ENCODE measurements at places on chromosomes 4 and X.

DNA sequence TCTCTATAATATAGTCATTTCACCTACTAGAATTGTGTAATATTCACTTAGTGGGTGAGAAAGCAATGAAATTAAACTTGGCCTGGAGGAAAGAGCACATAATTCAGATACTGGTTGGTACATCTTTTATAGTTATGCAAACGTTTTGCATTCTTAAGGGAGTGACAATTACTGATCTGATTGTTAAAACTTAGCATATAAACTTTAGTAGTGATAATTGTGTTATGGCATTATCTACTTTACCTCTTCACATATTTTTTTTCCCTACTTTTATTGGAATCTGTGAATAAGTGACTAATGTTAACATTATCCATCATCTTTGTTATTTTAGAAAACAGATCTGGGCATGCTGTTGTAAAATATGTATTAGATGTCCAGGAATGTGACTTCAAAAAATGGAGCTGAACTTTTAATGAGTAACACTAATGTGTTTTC lies 217.4 kb upstream of the GIMD1 start:
- DNase-seq = no peak

GRCh38 chr4:137370679-137371078 lies 161.6 kb downstream of the PCDH18 start:
- DNase-seq = no peak

DNA sequence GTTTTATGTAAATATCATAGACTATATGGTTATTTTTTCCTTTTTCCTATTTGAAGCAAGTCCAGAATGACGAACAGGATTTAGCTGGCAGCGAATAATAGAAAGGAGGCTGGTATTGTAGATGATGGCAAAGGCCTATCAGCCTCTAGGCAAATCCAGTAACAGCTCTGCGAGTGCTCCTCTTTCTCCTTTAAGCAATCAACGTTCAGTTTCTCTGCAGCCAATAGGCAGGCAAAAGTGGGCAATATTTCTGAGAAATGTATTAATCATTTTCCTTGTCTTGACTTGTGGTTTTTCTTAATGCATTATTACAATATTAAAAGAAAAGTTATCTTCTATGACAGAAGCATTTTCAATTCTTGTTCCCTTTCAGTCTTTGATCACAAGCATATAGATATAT lies 183.3 kb downstream of the SH3KBP1 start:
- no peak for DNase-seq

- DNase-seq = no peak
Measured at GRCh38 chrX:12771445-12772069, 19.7 kb upstream of the PRPS2 start.

- no peak for DNase-seq
Measured at GRCh38 chr4:112288455-112288854, 2.8 kb upstream of the TIFA start.

DNA sequence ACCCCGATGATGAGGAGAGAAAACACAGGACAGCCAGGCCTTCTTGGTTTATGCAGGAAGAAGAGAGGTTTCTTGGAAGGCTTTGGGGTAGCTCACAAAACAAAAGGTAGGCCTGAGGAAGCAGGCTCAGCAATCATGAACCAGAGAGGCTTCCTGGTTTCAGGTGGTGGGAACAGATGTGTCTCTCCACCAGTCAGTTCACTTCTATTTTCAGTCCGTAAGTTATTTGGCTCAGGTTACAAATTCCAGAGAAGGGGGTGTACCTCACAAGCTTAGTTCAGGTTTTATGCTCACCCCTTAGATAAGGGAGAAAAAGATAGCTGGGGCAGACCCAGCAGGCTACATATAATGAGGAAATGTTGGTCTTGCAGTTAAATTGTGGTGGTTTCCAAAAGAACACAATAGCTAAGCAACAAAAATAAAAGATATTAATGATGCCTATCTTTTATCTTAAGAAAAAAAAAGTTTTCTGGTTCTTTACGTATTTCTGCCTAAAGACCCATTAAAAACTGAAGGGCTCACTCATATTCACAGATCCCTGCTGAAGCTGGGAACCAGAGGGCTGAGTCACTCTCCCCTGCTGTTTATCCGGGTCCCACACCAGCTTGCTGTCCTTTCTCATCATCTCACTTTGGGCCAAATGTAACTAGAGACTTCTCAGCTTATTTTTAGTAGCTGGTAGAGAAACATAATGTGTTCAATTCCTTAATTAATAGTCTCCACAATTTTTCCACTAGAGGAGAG lies 177.0 kb downstream of the CAMK2D start:
- DNase-seq = no peak

- no peak for DNase-seq
Measured at GRCh38 chrX:40474645-40475044, 106.1 kb upstream of the ATP6AP2 start.

DNA sequence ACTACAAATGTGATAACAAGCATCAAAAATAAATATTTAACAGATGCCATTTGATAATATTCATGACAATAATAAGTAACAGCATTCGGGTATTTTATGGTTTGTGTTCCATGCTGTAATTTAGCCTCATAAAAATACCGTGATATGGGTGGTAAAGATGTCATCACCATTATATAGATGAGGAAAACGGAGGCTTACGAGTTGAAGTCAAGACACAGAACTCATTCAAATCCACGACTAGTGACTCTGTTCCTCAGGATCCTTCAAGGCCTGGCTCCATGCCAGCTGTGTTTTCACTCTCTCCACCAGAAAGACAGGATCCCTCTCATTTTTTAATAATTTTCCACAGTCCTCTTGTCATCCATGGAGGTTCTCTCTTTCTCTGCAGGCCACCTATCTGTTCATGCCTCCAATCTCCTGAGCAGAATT lies 94.5 kb downstream of the APBB2 start:
- no peak for DNase-seq

GRCh38 chr4:140529434-140529833 lies 5.5 kb downstream of the ELMOD2 start:
- no peak for DNase-seq

GRCh38 chrX:115311139-115311538 lies 21.6 kb downstream of the LUZP4 start:
- DNase-seq = no peak

- DNase-seq = no peak
Measured at GRCh38 chr4:65467068-65467680, 203.1 kb downstream of the EPHA5 start.

DNA sequence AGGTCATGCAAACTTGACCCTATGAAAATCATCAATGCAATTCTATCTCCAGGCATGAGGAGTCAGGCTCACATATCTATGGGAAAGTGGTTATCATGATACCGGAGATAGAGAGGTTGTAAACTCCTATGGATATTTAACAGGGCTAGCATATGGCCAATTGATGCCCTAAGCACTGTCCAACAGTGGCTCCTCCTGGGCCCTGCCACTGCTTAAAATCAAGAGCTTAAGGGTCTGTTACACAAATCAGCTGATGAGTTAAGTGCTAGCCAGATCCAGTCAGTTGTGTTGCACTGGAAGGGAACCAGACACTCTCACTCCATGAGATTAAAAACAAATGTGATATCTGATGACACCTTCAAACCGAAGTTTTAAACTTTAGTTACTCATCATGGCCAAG lies 337.6 kb downstream of the STIM2 start:
- DNase-seq = no peak

DNA sequence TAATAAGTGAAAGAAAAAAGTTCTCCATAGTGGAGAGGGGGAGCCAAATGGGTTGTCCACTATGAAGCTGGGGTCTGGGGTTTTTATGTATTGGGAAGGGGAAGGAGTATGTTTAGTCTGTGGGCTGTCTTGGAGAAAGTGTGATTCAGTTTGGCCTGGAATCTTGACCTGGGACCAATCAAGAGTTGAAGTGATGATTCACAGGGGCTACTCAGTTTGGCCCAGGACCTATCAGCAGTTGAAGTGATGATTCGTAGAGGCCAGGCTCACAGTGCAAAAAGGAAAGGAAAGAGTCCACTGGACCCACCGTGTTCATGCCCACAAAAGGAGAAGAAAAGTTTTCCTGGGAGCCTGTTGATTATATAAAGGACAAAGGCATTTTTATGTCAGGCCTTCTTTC lies 47.3 kb upstream of the RAB9B start:
- no peak for DNase-seq

DNA sequence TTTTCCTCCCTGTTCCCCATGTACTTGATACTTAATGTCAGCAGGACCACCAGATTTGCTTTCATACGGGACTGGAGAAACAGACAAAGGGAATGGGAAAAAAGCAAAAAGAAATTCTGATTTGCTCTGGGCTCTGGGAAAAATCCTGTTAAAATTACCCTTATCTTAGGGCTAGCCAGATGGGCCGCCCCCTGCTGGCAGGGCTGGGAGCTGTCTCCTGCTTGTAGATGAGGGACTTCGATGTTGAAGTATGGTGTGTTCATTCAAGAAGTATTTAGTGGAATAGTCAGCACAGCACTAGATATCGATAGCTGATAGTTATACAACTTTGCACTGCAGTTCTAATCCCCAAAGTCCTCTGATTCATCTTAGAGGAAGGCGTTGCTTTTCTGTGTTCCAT lies 45.8 kb downstream of the BCORL1 start:
- no peak for DNase-seq

- DNase-seq = no peak
Measured at GRCh38 chrX:153782871-153783270, 2.0 kb downstream of the SRPK3 start.

GRCh38 chr4:24521544-24521943 lies 62.8 kb downstream of the DHX15 start:
- DNase-seq = no peak

DNA sequence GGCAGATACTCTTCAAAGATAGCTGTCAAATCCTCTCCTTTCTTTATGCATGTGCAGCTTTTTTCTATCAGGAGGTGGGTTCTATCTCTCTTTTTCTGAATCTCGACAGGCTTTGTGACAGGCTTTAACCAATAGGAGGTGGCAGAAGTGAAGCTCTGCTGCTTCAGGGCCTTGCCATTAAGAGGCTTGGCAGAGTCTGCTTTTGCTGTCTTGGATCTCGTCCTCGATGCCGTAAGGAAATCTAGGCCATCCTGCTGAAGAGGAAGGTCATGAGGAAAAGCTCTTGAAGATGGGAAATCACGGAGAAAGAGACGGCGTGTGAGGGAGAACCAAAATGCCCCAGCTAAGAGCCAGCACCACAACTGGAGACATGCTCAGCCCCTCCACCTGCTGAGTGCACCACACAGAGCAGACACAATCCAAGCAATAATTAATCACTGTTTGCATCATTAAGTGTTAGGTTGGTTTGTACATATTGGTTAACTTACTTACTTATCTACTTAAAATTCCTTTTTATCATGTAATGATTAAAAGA lies 92.2 kb downstream of the DDIT4L start:
- no peak for DNase-seq

- no peak for DNase-seq
Measured at GRCh38 chr4:3638080-3638795, 106.0 kb upstream of the LRPAP1 start.

- DNase-seq = no peak
Measured at GRCh38 chr4:123776267-123776666, 379.7 kb downstream of the SPRY1 start.

DNA sequence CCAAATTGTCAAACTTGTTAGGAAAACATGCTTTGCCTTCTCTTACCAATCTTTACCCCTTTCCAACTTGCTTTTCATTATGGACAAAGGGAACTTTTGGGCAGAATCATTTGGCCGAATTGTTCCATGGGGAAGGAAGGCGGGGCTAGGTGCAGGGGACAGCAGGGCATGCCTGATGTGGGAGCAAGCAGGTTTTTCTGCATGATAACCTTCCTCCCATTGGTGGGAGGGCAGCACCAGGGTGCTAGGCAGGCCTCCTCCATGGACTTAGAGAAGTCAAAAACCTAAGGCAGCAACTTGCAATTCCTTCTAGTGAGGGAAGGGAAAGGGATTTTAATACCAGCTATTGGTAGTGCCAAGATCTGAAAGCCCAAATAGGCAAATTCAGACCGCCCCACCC lies 260.5 kb downstream of the MAPK10 start:
- no peak for DNase-seq

GRCh38 chrX:136780241-136780640 lies 491 bp downstream of the ARHGEF6 start:
- no peak for DNase-seq

DNA sequence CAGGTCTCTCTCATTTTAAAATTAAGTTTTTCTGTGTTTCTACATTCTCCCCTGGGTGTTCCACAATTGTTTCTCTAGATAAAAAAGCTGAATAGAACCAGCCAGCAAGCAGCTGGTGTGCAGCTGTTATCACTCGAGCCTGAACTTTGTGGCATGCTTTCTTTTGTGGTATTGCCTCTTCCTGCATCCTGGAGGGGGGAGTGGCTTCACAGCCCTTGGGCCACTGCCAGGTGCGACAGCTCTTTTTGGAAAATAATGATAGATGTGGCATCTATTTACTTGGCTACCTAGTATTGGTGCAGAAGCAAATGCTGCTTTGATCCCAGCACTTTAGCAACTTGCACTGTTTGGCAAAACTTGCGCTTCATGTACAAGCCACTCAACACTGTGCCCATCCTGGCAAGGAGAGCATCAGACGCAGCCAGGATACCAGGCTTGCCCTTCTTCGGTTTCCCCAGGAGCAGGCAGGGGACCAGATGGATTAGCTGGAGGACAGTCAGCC lies 69.4 kb downstream of the HMGB2 start:
- DNase-seq = peak; percentile 40

DNA sequence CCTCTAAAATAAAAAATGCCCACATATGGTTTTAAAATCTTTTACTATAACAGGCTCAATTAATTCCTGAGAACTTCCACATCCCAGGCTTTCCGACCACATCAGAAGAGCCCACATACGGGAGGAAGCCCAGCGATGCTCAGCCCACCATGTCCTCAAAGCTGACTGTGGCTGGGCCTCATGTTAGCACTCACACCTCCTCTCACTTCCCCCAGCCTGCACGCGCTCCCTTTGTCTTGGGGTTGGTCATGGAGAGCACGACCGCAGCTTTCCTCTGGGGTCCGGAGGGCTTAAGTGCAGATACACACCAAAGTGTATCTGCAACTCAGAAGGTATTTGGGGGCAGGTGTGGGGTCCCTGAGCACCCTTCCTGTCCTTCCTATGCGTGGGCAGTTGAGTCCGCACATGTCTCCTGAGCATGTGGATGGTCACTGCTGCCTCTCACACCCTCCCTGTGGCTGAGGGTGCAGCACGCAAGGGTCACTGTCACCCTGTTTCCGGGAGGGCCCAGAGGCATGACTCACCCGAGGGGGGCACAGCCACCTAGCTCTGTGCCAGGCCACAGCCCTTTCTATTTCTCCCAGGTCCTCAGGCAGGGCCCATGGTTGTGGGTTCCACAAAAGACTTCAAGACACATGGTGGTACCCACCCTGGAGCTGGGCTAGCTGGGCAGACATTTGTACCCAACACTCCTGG lies 21.2 kb downstream of the WDR1 start:
- DNase-seq = no peak

DNA sequence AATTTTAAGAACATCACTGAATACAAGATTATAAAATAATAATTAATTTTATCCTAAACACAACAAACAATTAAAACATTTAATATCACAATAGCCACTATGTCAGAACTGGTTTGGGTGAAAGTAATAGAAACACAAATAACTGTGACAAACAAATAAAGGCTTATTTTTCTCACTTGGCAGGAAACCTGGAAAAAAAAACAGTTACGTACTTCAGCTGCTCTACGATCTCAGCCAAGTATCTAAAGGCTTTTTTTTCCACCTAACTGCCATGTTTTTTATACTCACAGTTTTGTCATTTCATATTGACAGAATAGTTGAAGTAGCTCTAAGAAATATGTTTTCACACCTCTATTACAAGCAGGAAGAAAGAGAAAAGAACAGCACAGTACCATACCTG lies 284.8 kb upstream of the INTU start:
- DNase-seq = no peak

All from NCI-H1436 treated with DMSO at 0.1 percent for 48 hours (cell line).